ENCODE measurements at places on chromosomes 5 and 9. TPM values are rescaled to one million over a fixed set of nuclear protein-coding genes. Genes with fewer than 3 reads are reported as not detected.

The ABO gene
- not detected for polyA plus RNA-seq

The DRD1 gene
- 0.01 TPM for polyA plus RNA-seq

DNA sequence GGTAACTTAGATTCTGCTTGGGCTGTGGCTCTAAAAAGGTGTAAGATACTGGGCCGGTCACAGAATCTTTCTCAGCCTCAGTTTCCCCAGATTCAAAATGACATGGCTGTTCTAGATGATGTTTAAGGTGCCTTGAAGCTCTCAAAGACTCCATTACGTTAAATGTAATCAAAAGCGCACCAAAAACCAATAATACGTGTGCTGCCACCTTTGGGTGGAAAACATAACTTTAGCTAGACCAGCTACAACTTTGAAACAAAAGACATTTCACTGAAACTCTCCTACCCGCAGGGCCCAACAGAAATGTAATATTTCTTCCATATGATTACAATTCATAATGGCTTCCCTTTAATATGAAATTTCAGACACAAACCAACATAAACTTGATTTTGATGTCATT is 35.0 kb upstream of the PCSK5 start:
- no peak for DNase-seq

The SSBP2 gene
- polyA plus RNA-seq = 14.6 TPM

The PLCXD3 gene
- not detected for polyA plus RNA-seq

GRCh38 chr9:127833555-127833954 is 20.9 kb downstream of the ENG start:
- no peak for DNase-seq

The TAF11L6 gene
- not detected for polyA plus RNA-seq

The ZNF883 gene
- 0.90 TPM for polyA plus RNA-seq

Data from keratinocyte (primary cell).